ENCODE measurements at places on chromosomes 6 and 20.

DNA sequence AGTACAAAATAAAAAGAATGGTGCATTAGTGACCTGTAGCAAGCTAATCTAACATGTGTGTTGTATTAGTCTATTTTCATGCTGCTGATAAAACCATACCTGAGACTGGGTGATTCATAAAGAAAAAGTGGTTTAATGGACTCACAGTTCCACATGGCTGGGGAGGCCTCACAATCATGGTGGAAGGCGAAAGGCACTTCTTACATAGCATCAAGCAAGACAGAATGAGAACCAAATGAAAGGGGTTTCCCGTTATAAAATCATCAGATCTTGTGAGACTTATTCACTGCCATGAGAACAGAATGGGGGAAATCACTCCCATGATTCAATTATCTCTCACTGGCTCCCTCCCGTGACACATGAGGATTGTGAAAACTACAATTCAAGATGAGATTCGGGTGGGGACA is 45.4 kb upstream of the AIG1 start:
- no peak for DNase-seq

GRCh38 chr20:58286729-58287128 is 22.8 kb upstream of the RAB22A start:
- DNase-seq: no peak

GRCh38 chr6:14544666-14545065 is 427.1 kb downstream of the CD83 start:
- no peak for DNase-seq

DNA sequence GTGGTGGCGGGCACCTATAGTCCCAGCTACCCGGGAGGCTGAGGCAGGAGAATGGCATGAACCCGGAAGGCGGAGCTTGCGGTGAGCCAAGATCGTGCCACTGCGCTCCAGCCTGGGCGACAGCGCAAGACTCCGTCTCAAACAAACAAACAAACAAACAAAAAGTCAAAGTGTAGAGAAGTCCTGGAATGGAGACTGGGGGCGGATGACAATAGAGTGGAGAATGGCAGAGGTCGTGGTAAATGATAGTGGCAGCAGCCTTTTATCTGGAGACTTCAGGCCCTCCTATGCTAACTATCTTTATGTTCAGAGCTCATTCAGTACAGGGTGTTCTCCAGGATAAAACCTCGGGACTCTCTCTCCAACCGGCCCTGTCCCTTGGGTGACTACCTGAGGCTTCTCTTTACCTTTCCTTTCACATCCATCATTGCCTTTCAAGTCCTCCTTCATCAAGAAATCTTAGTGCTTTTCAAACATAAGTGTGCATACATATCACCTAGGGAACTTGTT is 1.4 kb upstream of the FKBPL start:
- DNase-seq: no peak

- no peak for DNase-seq
These were observed 135.5 kb downstream of the CDKAL1 start for GRCh38 chr6:20669571-20670314.

DNA sequence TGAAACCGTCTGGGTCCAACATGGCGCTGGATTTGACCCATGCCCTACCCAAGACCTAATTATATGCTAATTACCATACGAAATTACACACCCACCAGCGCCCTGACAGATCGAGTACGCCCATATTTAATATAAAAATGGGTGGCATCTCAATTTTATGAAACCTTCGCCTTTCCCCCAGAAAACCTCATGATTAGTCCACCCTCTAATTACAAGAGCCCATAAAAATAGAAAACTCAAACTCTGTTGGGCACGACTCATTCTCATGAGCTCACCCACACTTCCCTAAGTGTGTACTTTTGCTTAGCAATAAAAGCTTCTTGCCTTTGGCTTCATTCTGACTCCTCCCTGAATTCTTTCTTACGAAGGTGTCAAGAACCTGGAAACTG is 136.4 kb downstream of the OR2B2 start:
- DNase-seq: no peak

GRCh38 chr6:100209323-100210136 is 215.5 kb upstream of the MCHR2 start:
- DNase-seq: no peak

GRCh38 chr20:63444548-63444947 is 27.9 kb downstream of the KCNQ2 start:
- DNase-seq: no peak

Data from esophagus squamous epithelium (tissue), 5 donors.